NCI-H1694 treated with DMSO at 0.1 percent for 48 hours (cell line): ENCODE measurements at places on chromosomes 13 and 19.

DNA sequence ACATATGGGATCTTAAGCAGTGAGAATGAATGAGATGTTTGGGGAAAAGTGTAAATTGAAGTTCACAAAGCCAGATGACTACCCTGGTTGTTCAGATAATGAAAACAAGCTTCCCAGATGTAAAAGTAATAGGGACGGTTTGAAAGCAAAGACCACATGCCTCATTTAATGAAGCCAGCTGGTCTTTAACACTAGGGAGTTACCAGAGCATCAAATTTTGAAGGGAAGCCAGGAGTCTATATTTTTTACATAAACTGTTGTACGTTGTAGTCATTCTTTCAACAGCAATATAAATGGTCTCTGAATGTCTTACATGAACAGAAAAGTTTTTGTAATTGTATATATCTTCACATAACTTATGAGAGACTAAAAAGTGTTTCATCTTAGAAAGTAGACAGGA, 2604.5 kb upstream of the PCDH20 start:
- peak; percentile 77 for DNase-seq

DNA sequence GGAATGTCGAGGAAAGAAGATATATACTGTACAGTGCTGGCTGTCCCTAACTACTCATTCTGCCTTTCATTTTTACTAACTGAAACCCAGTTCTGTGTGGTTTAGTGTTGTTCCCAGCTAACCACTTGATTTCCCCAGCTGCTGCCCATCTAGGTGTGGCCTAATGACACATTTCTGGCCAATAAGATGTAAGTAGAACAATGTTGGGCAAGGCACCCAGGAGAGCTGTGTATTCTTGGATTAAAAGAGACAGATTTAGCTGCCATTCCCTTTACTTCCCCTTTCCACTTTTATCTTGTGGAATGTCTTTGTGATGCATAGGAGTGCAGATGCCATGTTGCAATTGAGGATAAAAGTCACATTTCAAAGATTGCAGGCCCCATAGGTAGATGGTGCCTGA, 28.3 kb upstream of the PCDH9 start:
- DNase-seq = no peak

- no peak for DNase-seq
Measured at GRCh38 chr13:91085127-91085526, 262.4 kb upstream of the MIR17HG start.

DNA sequence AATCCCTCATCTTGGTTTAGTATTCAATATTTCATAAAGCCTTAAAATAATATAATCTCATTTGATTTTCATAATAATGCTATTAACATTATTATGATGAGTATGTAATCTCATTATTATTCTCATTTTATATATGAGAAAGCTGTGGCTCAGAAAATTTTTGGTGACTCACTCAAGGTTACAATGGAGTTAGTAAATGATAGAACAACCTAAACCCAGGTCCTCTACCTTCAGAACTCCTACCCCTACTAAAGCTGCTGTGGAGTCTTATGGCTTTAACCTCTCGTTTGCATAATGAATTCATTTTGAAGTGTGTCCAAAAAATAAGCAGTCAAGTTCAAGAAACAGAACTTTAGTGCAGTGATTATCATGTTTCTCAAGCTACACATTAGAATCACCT, 226.3 kb downstream of the TBC1D4 start:
- no peak for DNase-seq

DNA sequence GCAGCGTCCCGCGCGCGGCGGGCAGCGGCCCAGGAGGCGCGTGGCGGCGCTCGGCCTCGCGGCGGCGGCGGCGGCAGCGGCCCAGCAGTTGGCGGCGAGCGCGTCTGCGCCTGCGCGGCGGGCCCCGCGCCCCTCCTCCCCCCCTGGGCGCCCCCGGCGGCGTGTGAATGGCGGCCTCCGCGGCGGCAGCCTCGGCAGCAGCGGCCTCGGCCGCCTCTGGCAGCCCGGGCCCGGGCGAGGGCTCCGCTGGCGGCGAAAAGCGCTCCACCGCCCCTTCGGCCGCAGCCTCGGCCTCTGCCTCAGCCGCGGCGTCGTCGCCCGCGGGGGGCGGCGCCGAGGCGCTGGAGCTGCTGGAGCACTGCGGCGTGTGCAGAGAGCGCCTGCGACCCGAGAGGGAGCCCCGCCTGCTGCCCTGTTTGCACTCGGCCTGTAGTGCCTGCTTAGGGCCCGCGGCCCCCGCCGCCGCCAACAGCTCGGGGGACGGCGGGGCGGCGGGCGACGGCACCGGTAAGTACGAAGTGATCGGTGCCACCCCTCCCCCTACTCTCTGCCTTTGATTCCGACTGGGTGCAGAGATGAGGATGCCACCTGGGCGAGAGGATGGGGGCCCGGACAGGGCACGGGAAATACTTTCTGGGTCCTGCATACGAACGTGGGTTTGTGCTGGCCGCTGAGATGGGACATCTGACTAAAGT, 874 bp downstream of the TRIM28 start:
- no peak for DNase-seq

DNA sequence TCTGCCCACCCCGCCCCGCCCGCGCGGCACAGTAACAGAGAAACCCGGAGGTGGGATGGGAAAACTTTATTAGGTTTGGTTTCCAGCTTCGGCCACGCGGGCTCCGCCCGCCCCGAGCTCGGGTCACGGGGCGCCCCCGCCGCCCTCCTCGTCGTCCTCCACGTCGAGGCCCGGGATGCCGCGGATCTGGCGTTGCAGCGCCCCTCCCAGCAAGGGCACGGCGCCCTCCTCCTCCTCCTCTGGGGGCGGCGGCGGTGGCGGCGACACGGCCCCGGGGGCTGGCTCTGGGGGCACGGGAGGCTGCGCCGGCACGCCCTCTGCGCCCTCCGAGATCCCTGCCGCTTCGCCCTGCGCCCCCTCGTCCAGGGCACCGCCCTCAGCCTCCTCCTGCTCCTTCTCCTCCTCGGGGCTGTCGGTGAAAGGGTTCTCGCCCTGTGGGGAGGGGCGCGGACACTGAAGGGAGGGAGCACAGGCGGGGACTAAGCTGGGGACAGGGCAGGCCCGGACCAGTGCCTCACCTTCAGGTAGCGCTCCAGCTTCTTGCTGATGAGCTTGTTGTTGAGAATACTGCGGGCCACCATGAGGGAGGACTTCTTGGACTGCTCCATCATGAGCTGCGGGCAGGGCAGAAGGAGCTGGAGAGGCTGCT, 536 bp upstream of the AKAP8 start:
- DNase-seq = no peak

- no peak for DNase-seq
Measured at GRCh38 chr13:109160887-109161669, 531.7 kb downstream of the MYO16 start.

GRCh38 chr19:2309734-2310362, 1.9 kb upstream of the LINGO3 start:
- DNase-seq = peak; percentile 36

- no peak for DNase-seq
Measured at GRCh38 chr13:40478775-40479174, 187.7 kb downstream of the FOXO1 start.

GRCh38 chr13:51644654-51645053, 60.4 kb downstream of the WDFY2 start:
- DNase-seq = no peak
